Right cardiac atrium (tissue), 5 donors: ENCODE measurements at places on chromosomes 11 and 22.

DNA sequence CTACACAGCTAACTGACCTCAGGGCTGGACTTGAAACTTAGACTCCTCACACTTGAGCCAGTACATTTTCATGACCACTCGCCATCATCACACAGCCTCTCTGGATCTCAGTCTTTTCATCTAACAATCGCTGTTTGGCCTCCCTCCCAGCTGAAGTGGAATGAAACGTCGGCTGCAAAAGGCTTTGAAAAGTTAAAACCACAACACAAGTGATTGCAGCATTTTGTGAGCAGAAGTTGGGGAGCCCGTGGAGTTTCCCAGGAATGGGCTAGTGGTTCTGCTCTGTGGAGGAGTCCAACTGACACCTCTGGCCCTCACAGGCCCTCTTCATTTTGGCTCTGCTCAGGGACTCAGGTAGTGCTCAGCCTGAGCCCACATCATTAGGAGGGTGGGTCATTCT is 35.9 kb upstream of the TRIM29 start:
- no peak for DNase-seq

GRCh38 chr11:71491940-71492339 is 35.1 kb upstream of the KRTAP5-7 start:
- DNase-seq, result no peak

DNA sequence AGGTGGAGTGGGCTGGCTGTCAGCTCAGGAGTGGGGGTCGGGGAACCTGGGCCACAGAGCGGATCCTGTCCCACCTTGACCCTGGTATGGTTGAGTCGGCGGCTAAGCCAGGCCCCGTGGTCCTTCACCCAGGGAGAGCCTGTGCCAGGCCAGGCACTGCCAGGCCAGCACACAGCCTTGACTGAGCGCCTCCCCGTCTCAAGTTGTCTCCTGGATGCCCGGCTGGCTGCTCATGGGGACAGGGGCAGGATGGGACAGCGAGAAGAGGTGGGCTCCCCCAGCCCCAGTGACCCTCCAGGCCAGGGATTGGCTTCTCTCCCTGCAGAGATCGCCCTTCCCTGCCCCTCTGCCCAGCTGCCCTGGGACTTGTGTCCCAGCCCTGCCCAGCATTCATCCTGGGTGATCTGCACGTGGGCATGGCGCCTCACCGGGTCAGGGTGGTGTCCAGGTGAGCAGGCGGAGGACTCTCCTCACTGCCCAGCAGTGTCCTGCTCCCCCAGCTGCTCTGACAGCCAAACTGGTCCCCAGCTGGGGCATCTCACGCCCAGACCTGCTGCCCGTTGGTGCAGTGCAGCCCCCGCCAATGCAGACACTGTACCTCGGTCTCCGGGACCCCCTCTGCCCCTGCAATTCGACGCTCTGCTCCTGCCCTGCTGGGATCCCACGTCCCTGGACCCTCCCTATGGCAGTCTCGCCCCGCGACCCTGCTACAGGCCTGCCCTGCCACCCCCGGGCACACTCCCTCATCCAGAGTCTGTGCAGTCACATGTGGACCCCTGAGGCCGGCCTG is 28.8 kb upstream of the CCDC188 start:
- DNase-seq, result no peak

DNA sequence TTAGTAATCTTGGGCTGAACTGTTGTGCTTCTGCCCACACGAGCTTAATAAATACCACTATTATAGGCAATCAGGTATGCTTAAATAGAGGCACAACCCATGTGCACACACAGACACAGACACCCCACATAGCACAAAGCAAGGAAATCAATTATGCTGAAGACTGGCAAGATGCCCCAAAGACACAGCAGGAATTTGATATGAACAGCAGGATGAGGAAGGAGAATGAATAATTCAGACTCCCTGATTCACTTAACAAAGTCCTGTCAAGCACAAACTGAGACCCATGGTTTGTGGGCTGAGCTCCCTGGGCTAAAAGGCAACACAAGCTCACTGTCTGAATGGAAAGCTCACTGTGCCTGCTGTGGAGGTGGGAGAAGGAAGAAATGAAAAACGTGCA is 42.5 kb downstream of the RBFOX2 start:
- no peak for DNase-seq

DNA sequence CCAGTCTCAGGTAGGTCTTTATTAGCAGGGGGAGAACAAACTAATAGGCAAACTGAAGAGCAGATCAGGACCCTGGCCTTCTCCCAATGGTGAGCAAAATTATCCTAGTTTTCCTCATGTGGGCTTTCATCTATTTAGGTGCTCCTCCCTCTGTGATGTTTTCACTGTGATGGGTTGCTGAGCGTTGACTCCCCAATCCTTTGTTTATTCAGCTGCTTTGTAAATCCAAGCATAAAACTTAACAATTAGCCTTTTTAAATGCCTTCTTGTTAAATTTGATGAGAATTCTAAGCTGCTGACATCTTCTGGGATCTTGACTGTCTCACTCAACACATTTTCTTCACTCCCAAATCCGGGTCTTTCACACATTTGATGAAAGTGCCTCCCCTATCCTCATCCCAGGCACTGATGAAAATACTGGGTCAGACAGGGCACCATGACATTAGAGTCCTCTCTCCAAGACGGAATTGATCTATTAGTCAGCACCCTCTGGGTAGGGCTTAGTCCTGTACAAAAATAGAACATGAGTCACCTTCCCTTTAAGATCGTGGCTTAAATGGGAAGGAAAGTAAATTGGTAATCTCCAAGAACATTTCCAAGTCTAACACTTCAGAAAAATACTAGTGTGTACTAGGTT is 199.3 kb upstream of the ISX start:
- DNase-seq, result no peak

DNA sequence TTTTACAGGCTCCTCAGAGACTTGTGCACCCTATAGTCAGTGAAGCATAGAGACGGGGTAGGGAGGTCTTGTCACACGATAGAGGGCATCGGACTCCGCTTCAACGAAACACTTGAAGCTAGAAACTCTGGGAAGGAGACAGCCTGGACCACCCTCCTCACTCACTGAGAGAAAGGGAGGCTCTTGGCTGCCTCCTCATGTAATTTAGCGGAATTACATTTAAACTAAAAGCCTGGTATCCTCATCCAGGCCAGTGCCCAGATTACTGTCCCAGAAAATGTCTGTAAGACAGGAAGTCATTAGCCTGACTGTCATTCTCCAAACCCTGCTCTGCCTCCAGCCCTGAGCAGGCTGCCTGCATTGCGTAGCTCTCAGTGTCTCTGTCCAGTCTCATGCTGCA is 36.0 kb downstream of the TTLL1 start:
- DNase-seq, result no peak

DNA sequence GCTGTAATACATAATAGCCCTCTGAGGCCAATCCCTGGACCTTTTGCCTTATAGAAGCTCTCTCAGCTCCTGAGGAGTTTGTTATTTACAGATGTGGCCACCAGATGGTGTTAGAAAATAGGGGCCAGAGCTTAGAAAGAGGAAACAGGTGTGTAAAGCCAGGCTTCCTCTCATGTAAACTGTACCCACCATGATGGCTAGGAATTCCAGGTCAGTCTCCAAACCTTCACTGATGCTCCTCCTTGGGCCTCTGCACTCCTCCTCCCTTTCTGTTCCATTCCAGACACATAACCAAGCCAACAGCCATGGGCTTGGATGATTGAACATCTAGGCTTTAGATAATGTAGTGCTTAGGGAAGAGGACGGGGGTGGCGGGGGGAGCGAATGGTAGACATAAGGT is 39.7 kb downstream of the USP35 start:
- DNase-seq, result no peak

DNA sequence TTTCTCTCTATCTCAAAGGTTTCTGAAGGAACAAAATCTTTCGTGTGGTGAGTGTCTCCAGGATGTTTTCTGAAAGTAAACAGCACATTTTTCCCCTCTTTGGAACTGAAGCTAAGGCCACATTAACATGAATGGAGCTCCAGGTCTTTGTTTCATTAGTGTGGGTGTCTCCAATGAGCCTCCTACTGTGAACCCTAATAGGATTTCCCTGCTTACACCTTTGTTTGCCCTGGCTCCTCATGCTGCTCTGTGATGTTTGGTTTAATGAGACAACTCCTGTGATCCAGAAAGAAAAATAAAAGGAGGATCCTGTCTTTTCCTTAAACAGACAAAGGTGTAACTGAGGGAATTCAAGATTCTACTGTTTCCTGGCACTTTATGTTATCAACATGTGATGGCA is 76.9 kb upstream of the SLC6A5 start:
- DNase-seq, result no peak

DNA sequence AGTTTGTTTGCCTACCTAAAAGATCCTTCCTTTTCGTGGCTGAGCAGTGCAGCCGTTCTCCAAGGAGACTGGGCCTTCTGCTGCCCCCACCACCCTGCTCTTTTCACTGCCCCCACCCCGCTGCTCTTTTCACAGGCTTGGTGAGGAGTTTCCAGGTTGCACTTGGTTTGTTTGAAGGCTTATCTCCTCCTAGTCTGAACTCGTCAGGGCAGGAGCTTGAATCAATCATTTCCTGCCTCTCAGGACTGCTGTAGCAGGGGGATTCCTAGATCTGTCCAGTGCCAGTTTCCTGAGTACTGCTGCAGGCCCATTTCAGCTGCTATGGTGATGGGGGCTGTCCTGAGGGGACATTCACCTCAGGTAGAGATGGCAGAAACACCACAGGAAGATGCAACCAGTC is 10.0 kb downstream of the MED15 start:
- no peak for DNase-seq

- DNase-seq, result no peak
These were observed 648 bp downstream of the DLG2 start for GRCh38 chr11:85626496-85626895.

GRCh38 chr11:87463486-87464102 is 425.9 kb downstream of the TMEM135 start:
- no peak for DNase-seq

DNA sequence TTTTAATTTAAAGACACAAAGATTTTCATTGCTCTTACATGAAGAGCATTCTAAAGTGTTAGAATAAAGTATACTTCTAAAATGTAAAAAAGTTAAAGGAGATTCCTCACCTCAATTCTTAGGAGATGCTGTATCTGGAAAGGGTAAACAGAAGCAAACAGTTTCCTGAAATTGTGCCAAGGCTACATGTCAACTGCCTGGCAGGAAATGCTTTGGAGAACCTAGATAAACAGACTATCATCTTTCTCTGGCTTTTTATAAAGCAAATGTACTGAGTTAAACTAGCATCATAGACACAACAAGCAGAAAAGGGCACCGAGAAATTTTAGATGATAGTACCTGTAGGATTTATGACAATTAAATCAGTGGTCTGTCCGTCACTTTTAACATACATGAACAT is 24.7 kb upstream of the AKIP1 start:
- DNase-seq, result no peak

GRCh38 chr11:101478587-101479369 is 105.0 kb downstream of the TRPC6 start:
- DNase-seq, result no peak
